ENCODE measurements at places on chromosomes 3 and 15.

DNA sequence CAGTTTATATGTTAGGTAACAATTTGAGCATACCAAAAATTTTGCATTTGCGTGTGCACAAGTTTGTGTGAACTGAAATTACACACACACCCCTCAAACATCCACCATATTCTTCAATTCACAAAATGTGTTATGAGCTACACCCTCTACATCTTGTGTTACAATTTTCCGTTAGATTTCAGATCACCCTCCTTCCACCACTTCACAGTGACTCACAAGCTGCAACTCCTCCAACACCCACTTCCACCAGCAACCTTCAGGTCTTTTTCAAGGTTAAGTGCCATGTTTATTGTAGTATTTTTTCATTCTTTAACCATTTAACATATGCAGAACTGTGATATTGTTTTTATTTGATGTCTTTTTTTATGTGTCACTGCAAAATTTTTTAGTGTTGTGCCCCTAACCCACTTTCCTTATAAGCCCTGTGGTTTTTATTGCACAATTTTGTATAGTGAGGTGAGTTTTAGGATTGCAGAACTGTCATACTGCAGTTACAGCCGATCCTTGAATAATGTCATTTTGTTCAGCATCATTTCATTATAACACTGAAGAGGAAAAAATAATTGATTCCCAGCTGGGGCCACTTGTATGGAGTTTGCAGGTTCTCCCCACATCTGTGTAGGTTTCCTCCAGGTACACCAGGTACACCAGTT, 148.9 kb downstream of the PLCL2 start:
- no peak for DNase-seq

DNA sequence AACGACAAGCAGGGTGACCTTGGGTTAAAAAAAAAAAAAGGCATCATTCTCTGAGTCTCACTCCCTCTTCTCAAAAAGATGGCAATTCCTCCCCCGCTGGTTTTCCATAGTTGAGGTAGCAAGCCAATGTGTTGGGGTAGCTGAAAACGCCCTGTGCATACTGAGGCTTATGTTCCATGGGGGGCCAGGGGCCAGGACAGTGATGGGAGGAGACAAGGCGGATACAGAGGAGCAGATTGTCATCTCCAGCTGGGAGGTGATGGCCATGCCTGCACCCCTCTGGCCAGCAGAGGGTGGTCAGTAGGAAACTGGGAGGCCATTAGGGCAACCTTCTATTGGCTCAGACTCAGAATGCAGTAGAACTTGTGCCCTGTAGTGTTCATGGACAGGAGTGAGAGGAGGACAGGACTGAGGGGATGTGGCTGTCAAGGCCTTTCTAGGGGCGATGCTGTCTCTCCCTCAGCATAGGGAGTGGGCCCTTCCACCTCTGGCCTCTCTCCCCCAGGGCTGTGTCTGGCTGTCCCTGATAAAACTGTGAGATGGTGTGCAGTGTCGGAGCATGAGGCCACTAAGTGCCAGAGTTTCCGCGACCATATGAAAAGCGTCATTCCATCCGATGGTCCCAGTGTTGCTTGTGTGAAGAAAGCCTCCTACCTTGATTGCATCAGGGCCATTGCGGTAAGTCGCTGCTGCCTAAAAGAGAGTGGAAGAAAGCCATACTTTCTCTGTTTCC, 1.9 kb downstream of the TF start:
- DNase-seq: no peak

- no peak for DNase-seq
Observed at GRCh38 chr3:135982404-135982761, 16.9 kb downstream of the PPP2R3A start.

DNA sequence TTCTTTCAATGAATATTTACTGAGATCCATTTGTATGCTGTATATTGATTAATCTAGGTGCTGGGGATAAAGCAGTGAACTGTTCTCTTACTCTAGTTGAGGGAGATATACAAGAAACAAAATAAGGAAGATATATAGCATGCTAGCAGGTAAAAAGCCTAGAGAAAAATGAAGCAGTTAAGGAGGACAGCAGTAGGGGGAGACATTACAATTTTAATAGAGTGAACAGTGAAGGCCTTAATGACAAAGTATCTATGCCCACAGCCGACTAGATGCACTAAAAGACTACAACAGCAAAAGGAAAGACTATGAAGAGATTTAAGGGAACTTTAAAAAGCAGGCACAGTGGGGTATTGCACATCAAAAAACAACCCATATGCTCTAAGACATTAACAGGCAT, 81.4 kb downstream of the XRN1 start:
- DNase-seq: no peak

DNA sequence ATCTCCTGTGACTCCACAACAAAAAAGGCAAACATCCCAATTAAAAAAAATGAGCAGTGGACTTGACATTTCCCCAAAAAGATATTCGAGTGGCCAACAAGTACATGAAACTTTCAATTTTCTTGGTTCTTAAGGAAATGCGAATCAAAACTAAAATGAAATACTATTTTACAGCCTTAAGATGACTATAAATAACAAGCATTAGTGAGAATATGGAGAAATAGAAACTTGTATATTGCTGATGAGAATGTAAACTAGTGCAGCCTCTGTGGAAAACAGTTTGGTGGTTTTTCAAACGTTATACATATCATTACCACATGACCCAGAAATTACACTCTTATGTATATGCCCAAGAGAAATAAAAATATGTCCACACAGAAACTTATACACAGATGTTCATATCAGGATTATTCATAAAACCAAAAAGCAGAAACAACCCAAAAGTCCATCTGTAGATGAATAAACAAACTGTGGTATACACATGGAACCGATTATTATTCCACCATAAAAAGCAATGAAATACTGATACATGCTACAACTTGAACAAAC, 153.2 kb upstream of the GPR149 start:
- no peak for DNase-seq

DNA sequence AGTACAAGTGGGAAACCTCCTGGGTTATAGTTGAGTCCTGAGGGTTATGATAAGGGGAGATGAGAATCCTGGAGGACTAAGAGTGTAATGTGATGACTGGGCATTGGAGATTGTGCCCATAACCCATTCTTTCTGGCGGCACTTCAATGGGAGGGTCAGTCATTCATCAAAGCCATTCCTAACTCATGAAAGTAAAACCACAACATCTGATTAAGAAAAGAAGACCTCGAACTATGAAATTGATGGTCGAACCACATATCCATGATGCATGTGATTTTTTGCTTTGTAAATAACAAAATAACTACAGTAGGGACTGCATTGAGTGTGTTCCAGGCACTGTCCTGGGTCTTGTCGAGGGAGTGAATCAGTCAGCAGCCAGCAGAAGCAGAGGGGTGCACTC, 215.1 kb downstream of the SHQ1 start:
- no peak for DNase-seq

DNA sequence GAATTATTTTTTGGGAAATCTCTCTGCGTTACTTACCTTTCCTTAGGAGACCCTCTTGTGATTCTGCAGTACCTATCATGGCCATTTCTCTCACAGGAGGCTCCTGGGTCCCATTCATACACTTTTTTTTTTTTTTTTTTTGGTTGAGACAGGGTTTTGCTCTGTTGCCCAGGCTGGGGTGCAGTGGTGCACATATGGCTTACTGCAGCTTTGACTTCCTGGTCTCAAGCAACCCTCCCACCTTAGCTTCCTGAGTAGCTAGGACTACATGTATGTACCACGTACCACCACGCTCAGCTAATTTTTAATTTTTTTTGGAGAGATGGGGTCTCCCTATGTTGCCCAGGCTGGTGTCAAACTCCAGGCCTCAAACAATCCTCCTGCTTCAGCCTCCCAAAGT, 36.1 kb downstream of the TRAK1 start:
- DNase-seq: no peak

- no peak for DNase-seq
Observed at GRCh38 chr3:196749125-196749524, 9.5 kb downstream of the PAK2 start.

DNA sequence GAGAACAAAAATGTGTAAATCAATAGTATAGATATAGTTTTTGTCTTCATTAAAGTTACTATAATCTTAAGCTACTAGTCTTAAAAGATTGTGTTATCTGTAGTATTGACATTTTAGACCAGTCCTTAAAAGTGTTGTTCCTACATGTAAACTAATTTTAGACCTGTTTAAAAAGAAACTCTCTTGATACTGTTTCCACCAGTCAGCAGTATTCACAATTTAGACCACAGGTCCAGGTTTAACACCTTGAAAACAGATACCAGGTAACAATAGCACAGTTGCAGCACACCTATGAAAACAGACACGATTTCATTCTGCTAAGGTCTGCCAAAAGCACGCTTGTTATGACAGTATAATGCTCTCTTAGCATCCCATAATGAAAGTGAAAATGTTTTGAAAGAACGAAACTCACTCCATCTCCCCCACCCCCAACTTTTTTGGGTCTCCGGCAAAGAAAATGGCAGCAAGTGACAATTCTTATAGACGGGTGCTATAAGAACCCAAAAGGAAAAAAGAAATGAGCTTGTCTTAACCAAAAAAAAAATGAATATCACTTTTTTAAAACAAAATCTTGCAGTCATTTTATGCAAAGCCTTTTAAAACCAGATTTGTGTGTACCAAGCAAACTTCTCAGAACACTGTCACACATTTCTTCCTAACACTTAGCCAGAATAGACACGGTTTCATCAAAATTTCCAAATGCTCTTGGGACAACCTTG, 1.6 kb downstream of the EIF4E3 start:
- DNase-seq: no peak

DNA sequence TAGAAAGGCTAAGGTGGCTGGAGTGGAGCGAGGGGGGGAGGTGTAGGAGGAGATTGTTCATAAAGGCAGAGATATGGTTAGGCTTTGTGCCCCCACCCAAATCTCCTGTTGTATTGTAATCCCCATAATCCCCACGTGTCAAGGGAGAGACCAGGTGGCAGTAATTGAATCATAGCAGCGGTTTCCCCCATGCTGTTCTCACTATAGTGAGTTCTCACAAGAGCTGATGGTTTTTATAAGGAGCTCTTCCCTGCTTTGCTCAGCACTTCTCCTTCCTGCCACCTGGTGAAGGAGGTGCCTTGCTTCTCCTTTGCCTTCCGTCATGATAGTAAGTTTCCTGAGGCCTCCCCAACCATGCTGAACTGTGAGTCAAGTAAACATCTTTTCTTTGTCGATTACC, 64.7 kb upstream of the CFAP161 start:
- no peak for DNase-seq

DNA sequence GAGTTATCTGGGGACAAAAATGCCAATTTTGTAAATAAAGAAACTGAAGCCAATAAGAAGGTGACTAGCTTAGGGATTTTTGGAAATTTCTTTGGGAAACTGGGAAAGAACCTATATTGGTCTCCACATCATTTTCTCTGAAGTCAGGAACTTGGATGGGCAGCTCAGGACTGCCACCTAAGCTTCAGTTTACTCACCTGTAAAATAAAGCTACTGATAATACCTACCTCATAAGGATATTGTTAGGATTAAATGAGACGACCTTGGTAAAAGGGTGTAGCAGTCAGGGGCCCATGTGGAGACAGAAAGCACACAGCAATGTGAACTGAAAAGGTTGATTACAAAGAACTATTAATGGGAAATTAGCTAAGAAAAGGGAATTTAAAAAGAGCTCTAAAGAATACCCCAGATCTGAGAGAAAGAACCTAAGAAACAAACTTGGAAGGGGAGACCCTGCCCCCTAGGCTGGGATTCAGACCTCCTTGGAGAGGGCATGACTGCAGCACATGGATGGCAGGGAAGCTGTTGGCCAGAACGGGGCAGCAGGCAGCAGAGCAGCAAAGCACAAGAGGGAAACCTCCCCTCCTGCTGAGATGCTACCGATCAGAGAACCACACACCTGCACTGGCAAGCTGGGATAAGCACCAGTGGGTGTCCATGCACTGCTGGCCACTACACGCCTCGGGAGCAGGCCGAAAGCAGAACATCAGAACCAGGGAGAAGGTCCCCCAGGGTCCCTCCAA, 83.7 kb upstream of the THBS1 start:
- no peak for DNase-seq

DNA sequence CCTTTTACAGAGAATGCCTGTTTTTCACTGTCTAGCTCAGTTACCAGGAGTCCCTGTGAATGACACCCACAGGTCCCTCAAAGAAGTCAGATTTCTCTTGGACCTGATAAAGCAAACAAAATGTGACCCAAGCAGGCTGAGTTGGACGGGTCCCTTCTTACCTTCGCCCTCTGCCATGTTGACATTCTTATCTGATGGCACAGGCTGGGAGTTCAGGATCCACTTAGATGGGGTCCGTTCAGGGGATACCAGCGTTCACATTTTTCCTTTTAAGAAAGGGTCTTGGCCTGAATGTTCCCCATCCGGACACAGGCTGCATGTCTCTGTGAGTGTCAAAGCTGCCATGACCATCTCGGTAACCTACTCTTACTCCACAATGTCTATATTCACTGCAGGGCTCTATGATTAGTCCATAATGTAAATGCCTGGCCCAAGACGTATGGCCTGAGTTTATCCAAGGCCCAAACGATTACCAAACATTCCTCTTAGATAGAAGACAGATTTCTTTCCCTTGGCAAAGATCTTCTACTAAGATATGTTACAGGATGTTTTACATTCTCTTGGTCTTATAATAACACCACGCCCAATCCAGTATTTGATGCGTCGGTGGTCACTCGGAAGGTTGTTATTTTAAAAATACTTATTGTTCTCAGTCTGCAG, 179.1 kb downstream of the THSD4 start:
- DNase-seq: peak; percentile 88

DNA sequence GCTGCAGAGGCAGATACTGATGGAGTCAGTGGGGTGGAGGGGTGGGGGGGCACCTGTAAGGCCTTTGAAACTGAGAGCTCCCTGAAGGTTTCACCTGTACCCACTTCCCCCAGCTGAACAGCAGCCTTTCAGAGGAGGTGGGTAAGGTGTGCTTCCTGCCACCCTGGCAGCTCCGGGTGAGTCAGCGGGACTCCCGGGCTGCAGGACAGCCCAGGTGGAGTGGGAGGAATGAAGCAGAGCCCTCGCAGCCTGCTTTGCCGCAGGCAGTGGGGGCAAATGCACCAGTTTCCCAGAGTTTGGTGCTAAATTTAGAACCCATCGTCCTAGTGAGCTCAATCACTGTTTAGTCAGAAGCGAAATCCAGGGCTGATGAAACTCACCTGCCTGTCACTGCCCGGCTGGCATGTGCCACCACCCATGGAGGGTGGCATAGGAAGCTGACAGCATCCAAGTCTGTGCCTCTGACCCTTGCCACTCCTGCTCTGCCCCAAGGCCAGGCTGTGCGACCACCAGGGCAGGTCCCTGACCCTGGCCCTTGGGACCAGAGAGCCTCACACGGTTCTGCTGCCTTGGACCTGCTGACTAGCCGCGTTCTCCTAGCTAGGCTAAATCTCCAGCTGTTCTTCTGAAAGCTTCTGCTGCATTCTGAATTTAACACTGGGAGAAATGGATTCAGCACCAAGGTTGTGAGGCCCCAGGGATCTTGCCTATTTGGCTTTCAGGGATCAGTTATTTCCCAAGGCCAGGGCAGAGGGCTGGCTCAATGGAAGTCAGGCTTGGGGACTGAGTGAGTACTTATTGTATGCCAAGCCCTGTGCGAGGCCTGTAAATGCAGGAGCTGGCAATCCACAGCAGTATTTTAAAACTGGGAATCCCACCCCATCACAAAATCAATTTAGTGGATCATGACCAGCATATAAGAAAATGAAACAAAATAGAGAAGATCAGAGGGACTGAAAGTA, 67.3 kb upstream of the RASGRF1 start:
- DNase-seq: no peak

- DNase-seq: no peak
Observed at GRCh38 chr15:48331796-48332641, 790 bp downstream of the DUT start.

Measured in BJ (cell line).